ENCODE measurements at places on chromosomes 6 and 20.

GRCh38 chr6:168865-169455, 123.3 kb upstream of the DUSP22 start:
- no peak for DNase-seq

GRCh38 chr6:134517145-134517658, 199.3 kb upstream of the SGK1 start:
- peak; percentile 54 for DNase-seq

- DNase-seq: no peak
Observed at GRCh38 chr20:32391003-32391402, 32.9 kb downstream of the ASXL1 start.

- peak; percentile 5 for DNase-seq
Observed at GRCh38 chr6:100464903-100465700, at the start of gene SIM1. SIM1 (minus strand) TSS chr6:100464921; CDS start chr6:100463468, 1,453 bp downstream.

GRCh38 chr20:49541733-49542513, 26.0 kb downstream of the PTGIS start:
- peak; percentile 46 for DNase-seq

DNA sequence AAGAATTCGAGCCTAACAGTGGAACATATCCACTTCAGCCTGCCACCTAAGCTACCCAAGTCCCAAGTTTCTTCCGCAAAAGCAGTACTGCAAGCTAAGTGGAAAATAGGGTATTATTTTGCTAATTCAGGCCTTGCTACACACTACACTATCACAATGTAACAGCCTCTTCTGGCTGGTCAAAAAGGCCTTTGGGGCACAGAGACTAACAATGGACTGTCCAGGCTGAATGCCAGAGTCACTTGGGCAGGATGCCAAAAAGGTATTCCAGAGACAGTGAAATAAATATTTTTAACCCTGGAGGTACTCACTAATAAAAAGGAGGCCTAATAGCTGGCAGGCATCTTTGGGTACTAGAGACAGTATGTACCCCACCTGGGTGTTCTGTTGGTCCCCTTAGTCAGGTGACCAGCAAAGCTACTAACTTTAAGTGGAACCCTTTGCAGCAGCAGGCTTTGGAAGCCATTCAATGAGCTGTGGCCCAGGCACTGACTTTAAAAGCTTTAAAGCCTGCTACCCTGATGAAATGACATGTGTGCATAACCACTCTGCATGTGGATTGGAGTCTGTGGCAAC, 692.1 kb downstream of the HTR1B start:
- DNase-seq: no peak

GRCh38 chr6:134207421-134207820, 110.5 kb downstream of the SGK1 start:
- DNase-seq: no peak

GRCh38 chr20:38109591-38110524, 55.2 kb downstream of the TGM2 start:
- DNase-seq: no peak

DNA sequence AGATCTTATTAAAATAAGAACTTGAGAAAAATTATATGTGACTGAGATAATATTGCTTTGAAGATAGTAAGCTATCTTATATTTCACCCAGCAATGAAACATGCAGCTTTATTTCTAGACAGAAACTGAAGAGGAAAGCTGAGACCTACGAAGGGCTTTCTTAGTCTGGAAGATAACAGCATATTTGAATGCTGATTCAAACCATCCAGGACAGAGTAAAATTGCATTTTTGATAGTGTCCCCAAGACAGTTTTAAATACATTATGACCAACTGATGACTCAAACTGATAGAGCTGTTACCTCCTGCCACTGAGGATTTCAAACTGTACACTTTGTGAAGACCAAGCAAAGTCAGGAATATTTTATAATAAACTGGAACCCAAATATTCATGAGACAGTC, 409.6 kb downstream of the GRIK2 start:
- no peak for DNase-seq

GRCh38 chr6:159807150-159807858, 7.2 kb downstream of the PNLDC1 start:
- DNase-seq: no peak

GRCh38 chr20:50221501-50222308, 31.1 kb downstream of the CEBPB start:
- peak; percentile 86 for DNase-seq

DNA sequence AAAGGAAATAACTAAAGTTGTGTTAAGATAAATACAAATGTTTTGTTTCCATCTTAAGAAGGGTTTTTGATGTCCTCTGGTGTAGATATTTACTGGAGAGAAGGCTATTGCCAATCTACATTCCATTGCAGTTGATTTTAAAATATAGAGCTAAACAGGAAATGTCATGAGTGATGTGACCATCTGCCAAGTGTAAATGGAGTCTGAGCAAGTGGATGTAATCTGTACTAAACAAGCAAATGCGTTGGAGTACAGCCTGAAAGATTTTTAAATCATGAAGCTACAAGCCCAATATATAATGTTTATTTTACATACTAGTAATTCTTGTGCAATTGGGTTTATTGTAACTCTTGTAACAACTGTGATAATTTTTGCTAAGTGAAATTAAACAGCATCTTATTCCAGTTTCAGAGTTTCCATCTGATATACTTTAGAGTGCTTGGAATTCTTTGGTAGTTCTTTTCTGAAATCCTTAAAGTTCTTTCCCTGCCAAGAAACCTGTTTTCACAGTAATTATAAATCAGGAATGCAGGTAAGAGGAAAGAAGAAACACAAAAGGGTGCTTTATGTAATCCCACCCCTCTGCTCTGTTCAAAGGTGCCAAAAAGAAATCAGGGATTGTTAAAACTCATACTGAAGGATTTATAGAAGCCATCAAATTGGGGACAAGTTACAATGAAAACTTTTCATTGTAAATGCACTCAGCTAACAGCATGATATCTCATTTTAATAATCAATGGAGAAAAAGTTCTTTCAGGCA, 47.2 kb upstream of the FLRT3 start:
- DNase-seq: no peak

DNA sequence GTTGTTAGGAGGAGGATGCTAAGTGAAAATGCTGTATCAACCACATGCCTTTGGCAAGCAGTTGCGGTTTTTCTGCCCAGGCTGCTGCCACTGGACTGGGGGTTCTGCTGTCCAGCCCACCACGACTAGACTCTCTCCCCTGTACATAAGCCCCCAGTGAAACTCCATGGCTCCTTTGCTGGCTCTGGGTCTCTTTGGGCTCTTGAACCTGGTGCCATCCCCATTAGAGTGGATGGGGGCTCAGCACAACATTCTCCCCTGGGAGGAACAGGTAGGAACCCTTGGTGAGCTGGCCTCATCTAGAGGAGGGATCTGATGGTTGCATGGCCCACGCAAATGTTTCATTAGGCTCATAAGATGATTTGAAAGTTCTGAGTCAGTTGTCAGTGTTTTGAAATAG, 204.8 kb upstream of the KCNG1 start:
- DNase-seq: no peak

GRCh38 chr20:16929756-16930155, 181.6 kb downstream of the OTOR start:
- no peak for DNase-seq

- no peak for DNase-seq
Observed at GRCh38 chr20:18928626-18929025, 115.0 kb downstream of the SCP2D1 start.

GRCh38 chr6:25088513-25088912, 152.8 kb upstream of the RIPOR2 start:
- DNase-seq: peak; percentile 18

- no peak for DNase-seq
Observed at GRCh38 chr6:137970368-137970767, 103.3 kb downstream of the TNFAIP3 start.

DNA sequence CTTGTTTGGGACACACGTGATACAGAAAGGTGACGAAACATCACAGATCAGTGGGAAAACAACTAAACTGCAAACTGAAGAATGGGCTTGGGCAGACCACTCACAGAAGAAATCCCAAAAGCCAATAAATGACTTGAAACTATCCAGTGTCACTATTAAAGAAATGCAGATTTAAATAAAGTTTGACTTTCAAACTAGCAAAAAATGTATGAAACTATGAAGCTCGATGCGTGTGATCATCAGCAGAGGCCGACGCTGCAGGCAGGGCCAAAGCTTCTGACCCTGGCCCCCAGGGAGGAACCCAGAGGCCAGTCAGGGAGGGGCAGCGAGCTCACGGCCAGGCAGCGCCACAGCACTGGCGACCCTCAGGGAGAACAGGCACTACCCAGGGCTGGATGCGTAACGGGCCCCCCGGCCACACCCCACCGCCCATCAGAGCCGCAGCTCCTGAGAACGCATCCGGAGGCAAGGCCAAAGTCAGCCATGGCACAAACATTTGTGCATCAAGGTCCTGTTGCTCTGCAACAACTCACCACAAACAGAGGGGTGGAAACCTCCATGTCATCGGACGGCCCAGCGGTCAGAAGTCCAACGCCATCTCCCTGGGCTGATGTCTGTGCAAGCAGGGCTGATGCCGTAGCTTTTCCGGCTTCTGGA, 94.1 kb downstream of the YTHDF1 start:
- DNase-seq: no peak

DNA sequence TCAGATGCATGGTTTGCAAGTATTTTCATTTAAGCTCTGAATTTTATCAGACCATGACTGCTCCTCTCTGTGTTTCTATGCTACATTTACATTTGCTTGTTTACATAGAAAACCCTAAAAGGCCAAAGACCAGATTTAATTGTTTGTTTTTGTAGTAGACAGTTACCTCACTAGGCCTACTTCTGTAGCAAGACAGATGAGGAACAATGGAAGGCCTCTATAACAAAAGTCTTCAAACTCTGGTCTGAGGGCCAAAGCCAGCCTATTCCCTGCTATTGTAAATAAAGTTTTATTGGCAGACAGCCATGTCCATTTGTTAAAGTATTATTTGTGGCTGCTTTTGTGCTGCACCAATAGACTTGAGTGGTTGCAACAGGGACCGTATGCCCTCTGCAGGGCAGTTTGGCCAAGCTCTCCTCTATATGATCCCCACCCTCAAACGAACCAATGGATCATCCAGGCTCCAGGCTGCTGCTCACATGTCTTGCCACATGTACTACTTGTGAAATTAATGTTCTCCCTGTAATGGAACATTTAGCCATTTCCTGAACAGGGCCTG, 182.0 kb downstream of the DOK5 start:
- DNase-seq: no peak
